ENCODE measurements at places on chromosomes 5 and 9.

DNA sequence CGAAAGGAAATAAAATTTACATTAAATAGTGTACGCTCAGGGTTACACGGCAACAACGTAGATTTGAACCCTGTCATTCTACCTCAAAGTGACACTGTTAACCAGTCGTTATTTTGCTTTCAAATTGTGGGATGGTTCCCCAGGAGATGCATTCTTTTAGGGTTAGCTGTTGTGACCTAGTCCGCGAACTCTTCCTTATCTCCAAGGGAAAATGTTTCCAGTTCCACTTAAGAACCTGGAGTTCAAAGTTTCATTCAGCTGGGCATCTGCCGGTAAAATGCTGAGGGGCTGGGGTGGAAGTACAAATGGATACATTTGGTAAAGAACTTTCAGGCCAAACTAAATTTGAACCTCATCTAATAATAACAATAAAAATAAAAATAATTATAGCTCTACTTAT is 264.6 kb downstream of the NR3C1 start:
- no peak overlapping the region for H3K4me3 ChIP-seq
- no peaks in the 10 kb centered on the region for H3K4me1 ChIP-seq
- no peak for DNase-seq
- H3K27ac ChIP-seq = no peak overlapping the region
- no peaks in the 10 kb centered on the region for H3K27me3 ChIP-seq
- peaks cover 21% of the 10 kb centered on the region for H3K36me3 ChIP-seq

GRCh38 chr5:67896311-67896929 is 319.1 kb upstream of the PIK3R1 start:
- DNase-seq = no peak
- no peak overlapping the region for H3K4me3 ChIP-seq
- H3K36me3 ChIP-seq = no peaks in the 10 kb centered on the region
- H3K4me1 ChIP-seq = no peaks in the 10 kb centered on the region
- H3K27ac ChIP-seq = no peak overlapping the region

DNA sequence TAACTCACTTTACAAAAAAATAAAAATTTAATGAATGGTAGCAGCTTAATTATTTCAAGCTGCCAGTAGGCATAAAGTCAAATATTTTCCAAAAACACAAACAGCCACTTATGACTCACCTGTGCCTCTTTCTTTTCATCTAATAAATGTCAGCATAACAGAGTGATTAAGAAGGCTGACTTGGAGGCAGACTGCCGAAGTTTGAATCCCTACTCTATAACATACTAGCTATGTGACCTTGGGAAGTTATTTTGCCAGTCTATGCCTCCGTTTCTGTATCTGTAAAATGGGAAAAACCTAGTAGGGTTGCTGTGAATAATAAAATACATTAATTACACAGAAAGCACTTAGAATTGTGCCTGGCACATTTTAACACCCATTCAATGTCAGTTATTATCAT is 33.8 kb downstream of the FANCC start:
- no peak for DNase-seq
- no peak overlapping the region for H3K27ac ChIP-seq
- H3K27me3 ChIP-seq = no peaks in the 10 kb centered on the region
- no peak overlapping the region for H3K4me3 ChIP-seq

- H3K36me3 ChIP-seq = no peaks in the 10 kb centered on the region
- no peaks in the 10 kb centered on the region for H3K27me3 ChIP-seq
- no peak overlapping the region for H3K27ac ChIP-seq
- no peaks in the 10 kb centered on the region for H3K4me1 ChIP-seq
These were observed 71.7 kb downstream of the OR2K2 start for GRCh38 chr9:111258209-111258874.

GRCh38 chr5:44336708-44337107 is 52.5 kb downstream of the FGF10 start:
- H3K27me3 ChIP-seq = no peaks in the 10 kb centered on the region
- no peak overlapping the region for H3K27ac ChIP-seq
- no peaks in the 10 kb centered on the region for H3K36me3 ChIP-seq
- H3K4me1 ChIP-seq = no peaks in the 10 kb centered on the region
- no peak overlapping the region for H3K4me3 ChIP-seq
- DNase-seq = no peak

DNA sequence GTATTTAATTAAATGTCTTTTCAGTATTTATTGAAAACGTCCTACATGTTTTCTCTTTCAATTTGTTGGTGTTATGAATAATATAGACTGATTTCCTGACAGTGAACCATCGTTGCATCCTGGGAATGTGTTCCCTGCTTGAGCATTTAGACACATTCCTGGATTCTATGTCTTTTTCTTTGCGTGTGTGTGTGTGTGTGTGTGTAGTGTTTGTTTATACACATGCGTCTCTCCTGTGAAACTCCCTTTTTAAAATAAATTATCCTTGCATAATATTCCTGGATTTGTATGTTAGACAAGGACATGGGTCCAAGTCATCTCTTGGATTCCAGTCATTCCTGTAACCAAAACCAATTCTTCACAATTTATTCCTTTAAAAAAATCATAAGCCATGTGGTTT is 153.4 kb downstream of the HSPA4 start:
- no peak for DNase-seq
- H3K4me3 ChIP-seq = no peak overlapping the region
- no peaks in the 10 kb centered on the region for H3K36me3 ChIP-seq
- no peak overlapping the region for H3K27ac ChIP-seq
- H3K27me3 ChIP-seq = no peaks in the 10 kb centered on the region
- no peaks in the 10 kb centered on the region for H3K4me1 ChIP-seq

DNA sequence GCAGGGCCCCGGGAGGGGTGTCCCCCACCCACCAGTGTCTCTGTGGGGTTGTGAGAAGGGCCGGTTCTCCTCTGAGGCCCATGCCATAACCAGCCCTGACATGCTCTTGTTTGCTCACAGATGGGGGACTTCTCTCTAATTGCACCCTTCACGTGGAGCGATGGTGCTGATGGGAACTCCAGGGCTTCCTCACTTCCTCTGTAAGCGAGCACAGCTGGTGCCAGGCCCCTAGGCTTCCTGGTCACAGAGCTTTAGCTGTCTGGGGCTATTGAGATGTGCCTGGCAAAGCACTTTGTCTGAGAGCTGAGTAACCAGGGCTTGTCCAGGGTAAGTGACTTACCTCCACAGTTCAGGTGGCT is 36.4 kb downstream of the PHF2 start:
- H3K36me3 ChIP-seq = no peaks in the 10 kb centered on the region
- DNase-seq = no peak
- no peak overlapping the region for H3K4me3 ChIP-seq
- no peaks in the 10 kb centered on the region for H3K27me3 ChIP-seq
- H3K4me1 ChIP-seq = no peaks in the 10 kb centered on the region

- H3K27ac ChIP-seq = no peak overlapping the region
- no peaks in the 10 kb centered on the region for H3K36me3 ChIP-seq
- no peaks in the 10 kb centered on the region for H3K4me1 ChIP-seq
- DNase-seq = no peak
- H3K4me3 ChIP-seq = no peak overlapping the region
These were observed 70.3 kb upstream of the CNTLN start for GRCh38 chr9:17064558-17064957.

DNA sequence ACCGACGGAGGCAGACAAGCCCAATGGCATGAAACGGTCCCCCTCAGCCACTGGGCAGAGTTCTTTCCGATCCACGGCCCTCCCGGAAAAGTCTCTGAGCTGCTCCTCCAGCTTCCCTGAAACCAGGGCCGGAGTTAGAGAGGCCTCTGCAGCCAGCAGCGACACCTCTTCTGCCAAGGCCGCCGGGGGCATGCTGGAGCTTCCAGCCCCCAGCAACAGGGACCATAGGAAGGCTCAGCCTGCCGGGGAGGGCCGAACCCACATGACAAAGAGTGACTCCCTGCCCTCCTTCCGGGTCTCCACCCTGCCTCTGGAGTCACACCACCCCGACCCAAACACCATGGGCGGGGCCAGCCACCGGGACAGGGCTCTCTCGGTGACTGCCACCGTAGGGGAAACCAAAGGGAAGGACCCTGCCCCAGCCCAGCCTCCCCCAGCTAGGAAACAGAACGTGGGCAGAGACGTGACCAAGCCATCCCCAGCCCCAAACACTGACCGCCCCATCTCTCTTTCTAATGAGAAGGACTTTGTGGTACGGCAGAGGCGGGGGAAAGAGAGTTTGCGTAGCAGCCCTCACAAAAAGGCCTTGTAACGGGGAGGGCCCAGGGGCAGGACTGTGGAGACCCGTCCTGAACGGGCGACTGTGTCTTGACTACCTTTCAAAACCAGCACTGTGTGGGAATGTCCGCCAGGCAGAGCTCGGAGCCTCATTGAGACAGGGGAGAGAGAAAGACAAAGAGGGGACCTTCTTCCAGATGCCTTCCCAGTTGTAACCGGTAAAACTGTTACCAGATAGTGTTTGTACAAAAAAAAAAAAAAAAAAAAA is 29.9 kb downstream of the CD180 start:
- H3K27me3 ChIP-seq = no peaks in the 10 kb centered on the region
- H3K36me3 ChIP-seq = no peaks in the 10 kb centered on the region
- peak overlapping the region; percentile 80 for H3K27ac ChIP-seq

DNA sequence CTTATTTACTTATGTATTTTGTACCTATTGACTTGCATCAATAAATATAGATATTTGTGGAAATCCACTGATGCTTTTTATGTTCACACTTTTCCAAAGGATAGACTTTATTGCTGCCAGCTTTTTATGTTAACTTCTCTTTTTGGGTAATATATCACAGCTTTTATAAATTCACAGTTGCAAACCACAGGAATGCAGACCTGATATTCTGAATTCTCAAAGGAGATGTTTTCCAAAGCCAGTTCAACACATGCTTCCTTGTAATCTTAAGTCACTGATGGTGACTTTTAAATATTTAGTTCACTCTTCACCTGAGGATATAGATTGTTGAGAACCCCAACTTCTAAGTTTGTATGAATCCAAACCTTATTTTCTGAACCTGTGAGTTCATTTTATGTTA is 223.4 kb upstream of the PRR16 start:
- DNase-seq = no peak
- no peaks in the 10 kb centered on the region for H3K36me3 ChIP-seq
- H3K4me3 ChIP-seq = no peak overlapping the region
- no peaks in the 10 kb centered on the region for H3K27me3 ChIP-seq
- no peak overlapping the region for H3K27ac ChIP-seq

DNA sequence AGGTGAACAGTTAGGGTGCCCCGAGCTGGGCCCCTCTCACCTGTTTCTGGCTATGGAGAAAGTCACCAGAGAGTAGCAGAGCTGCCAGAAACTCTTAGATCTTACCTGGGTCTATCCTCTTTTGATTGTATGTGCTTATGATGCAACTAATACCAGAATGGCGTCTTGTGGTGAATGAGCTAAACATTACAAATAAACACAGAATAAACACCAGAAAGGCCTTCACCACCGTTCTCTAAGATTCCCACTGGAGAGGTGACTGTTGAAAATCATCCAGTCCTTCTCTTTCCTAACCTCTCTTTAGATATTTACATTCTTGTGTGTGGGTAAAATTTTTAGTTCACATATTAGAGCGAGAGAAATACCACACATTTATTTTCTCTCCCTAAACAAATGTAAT is 241.7 kb upstream of the GAS1 start:
- no peaks in the 10 kb centered on the region for H3K36me3 ChIP-seq
- H3K27ac ChIP-seq = no peak overlapping the region
- H3K4me3 ChIP-seq = no peak overlapping the region

- no peaks in the 10 kb centered on the region for H3K4me1 ChIP-seq
- no peak for DNase-seq
- H3K36me3 ChIP-seq = no peaks in the 10 kb centered on the region
- H3K27me3 ChIP-seq = no peaks in the 10 kb centered on the region
- H3K27ac ChIP-seq = no peak overlapping the region
These were observed 495.3 kb upstream of the PIK3R1 start for GRCh38 chr5:67720162-67720772.

- no peaks in the 10 kb centered on the region for H3K4me1 ChIP-seq
- no peaks in the 10 kb centered on the region for H3K36me3 ChIP-seq
- no peaks in the 10 kb centered on the region for H3K27me3 ChIP-seq
- no peak overlapping the region for H3K4me3 ChIP-seq
- no peak for DNase-seq
- H3K27ac ChIP-seq = no peak overlapping the region
These were observed 156.2 kb upstream of the NR3C1 start for GRCh38 chr5:143559586-143560109.

DNA sequence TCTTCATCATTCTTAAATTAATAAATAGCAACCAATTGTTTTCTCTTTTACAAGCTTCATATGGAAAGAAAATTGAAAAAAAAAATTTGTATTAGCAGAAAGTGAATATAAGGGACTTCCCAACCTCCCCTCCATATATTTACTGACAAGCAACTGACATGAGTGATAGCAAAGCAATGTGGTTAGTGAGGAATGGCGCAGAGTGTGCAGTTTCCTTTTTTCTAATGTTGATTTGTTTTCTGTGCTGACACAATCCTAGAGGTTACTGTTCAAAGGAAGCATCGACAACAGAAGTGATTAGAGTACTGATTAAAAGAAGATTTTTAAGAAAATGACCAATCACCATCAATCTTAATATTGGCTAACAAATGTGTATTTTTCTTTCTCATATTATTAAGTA is 1.7 kb upstream of the PTGER4 start:
- no peak overlapping the region for H3K4me3 ChIP-seq
- no peaks in the 10 kb centered on the region for H3K36me3 ChIP-seq
- no peak for DNase-seq
- H3K27ac ChIP-seq = peak overlapping the region; percentile 99

- no peak for DNase-seq
- no peaks in the 10 kb centered on the region for H3K36me3 ChIP-seq
- peaks cover 18% of the 10 kb centered on the region for H3K4me1 ChIP-seq
These were observed 61.3 kb upstream of the RNF38 start for GRCh38 chr9:36461323-36461722.

DNA sequence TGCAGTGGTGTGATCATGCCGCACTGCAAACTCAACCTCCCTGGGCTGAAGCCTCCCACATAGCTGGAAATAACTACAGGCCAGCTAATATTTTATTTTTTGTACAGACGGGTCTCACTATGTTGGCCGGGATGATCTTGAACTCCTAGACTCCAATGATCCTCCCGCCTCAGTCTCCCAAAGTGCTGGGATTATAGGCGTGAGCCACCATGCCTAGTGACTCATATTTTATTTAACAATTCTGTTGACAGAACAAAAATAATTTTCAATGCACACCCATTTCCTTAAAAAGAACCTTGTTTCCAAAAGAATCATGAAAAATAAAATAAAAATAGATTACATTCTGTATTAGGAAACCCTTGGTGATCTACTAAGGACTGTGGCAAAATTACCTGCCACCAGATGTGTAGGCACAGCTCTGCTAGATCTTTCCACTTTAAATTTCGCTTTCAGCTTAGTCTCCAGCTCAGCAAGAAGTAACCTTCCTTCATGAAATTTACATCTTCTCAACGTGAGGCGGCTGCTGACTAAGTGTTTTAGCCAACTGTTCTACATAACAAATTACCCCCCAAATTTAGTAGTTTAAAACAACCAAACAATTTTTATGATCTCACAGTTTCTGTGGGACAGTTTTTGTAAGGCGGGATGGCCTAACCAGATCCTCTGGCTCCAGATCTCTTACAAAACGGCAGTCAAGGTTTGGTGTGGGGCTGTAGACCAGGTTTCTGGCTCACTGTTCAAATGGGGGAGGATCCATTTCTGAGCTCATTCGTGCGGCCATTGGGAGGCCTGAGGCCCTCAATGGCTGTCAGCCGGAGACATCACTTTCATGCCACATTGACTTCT is 32.6 kb upstream of the GOLPH3 start:
- H3K4me1 ChIP-seq = peaks cover 4% of the 10 kb centered on the region
- H3K36me3 ChIP-seq = no peaks in the 10 kb centered on the region
- DNase-seq = no peak
- no peak overlapping the region for H3K4me3 ChIP-seq

- no peak overlapping the region for H3K4me3 ChIP-seq
- no peak for DNase-seq
- no peaks in the 10 kb centered on the region for H3K36me3 ChIP-seq
- no peaks in the 10 kb centered on the region for H3K4me1 ChIP-seq
- no peaks in the 10 kb centered on the region for H3K27me3 ChIP-seq
- no peak overlapping the region for H3K27ac ChIP-seq
These were observed 7.8 kb downstream of the SH3PXD2B start for GRCh38 chr5:172446336-172447051.
